ENCODE measurements at places on chromosomes 16 and 17.
A peak's percentile ranks its signal among the peaks of the same experiment; 100 is the strongest.

DNA sequence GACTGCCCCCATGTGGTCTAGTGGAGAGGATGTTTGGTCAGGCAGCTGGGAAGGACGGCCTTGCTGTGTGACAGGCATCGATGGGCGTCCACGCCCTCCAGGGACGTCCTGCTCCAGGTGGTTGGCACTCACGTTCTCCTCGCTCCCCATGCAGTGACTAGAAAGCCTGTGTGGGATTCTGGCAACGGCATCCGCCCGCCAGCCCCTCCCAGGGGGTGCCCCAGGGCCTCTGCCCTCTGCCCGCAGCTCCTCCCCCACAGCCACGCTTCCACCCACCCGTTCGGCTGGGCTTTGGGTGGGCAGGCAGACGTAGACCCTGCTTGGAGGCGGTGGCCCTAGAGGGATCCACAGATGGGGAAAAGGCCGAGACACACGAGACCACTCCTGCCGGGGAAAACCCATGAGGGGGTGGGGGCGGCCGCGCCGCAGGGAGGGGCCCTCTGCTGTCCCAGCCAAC, 4.7 kb upstream of the IL17C start:
- DNase-seq: peak; percentile 74

DNA sequence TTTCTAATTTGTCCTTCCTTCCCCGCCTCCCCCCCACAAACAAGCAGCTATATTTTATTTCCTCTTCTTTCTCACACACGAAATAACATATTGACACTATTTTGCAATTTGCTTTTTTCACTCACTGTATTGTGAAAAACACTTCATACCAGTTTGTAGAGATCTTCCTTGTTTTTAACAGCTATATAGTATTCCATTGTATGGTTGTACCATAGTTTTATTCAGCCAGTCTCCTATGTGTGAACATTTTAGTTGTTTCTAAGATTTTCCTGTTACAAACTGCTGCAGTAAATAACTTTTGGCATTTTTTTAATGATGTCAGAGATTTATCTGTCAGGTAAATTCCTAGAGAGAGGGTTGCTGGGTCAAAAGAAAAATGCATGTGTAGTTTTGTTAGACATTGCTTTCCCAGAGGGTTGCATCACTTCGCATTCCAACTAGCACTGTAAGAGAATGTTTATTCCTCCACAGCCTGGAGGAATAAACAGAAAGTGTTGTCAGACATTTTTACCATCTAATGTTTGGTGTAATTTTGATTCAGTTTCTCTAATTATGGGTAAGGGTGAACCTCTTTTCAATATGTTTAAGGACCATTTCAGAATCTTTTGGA, 101.2 kb downstream of the MRTFB start:
- no peak for DNase-seq

GRCh38 chr17:82317394-82318168, at the start of gene CD7:
Gene CD7 (minus strand): TSS chr17:82317608. CDS start chr17:82317495, 113 bp downstream.
- no peak for DNase-seq

DNA sequence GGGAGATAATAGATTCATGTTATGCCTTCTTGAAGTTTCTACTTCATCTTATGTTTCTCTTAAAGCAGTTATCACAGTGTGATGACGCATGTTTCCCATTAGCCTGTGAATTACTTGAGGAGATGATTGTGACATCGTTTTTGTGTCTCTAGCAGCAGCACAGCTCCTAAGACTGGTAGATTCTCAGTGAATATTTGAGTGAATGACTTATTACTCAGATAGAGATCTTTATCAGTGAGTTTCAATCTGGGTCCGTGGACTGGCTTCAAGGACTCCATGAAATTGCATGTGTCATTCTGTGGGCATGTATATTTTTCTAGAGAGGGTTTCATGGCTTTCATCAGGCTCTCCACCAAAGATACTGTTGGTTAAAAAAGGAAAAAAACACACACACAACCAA, 29.9 kb downstream of the YPEL2 start:
- DNase-seq: no peak

GRCh38 chr16:76114681-76115080, 162.5 kb upstream of the CNTNAP4 start:
- no peak for DNase-seq

DNA sequence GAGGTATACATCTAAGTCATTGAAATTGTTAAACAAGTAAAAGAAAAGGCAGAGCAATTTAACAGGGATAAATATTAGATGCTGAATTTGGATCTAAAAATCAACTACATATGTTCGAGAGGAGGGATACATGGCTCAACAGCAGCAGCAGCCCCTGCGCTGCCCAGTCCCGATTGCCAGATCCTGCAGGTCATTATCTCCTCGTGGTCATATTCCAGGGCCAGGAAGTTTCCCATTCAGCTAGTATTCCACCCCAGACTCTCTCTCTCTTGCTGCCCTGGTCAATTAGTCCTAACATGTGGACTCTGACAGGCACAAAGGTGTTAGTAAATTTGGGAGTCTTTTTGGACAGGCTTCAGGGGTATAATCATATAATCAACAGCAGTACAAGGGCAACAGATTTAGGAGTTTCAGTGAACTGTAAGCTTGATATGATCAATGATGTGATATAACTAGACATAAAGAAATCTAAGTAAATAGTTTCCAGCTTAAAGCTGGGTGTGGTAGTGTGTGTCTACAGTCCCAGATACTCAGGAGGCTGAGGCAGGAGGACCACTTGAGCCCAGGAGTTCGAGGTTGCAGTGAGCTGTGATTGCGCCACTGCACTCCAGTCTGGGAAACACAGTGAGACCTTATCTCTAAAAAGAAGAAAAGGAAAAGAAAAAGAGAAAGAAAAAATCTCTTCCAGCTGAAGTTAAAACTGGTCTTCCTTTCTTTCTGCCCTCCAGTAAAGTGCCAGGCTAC, 96.5 kb upstream of the MED13 start:
- DNase-seq: no peak

DNA sequence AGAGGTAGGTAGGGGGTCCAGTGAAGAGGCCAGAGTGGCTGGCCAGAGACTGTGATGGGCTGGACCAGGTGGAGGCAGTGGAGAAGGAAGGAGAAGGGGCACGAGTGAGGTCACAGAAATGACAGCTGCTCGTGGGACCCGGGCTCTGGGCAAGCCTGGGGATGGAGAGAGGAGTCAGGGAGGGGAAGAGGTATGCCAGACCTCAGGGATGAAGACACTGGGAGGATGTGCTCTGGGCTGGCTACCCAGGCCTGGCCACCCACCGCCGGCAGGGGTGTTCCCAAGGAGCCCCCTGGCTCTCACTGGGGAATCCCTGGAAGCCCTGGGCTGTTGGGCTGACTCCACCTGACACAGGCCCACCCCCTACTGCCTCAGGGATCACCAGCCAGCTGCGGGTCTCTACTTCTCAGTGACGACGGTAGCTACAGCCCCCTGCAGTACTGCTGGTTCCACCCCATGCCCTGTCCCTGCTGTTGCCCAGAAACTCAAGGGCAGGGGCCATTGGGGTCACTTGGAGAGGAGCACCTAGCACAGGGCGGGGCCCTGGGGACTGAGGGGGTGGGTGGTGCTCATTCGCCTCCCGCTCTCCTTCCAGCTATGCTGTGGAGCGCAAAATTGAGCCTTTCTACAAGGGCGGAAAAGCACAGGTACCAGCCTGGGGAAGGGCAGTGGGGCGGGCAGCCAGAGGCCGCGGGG, 1.8 kb downstream of the TBL3 start:
- DNase-seq: no peak

- peak; percentile 58 for DNase-seq
Measured at GRCh38 chr16:56423584-56424403, 1.6 kb downstream of the AMFR start.

- DNase-seq: no peak
Measured at GRCh38 chr17:39609416-39610025, 1.8 kb upstream of the NEUROD2 start.

DNA sequence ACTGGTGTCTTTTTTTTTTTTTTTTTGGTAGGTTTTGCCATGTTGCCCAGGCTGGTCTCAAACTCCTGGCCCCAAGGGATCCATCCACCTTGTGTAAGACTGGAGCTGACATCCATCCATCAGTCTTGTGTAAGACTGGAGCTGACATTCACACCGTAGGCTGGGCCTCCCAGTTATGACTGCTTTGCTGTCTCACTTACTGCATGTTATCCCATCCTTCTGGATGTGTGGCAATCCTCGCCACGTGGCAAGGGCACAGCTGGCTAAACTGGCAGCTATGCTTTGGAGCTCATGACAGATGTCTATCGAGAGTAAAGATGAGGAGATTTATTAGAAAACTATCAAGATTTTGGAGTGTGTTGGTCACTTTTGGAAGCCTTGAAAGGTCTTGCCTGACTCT, 115.1 kb downstream of the ABCA8 start:
- no peak for DNase-seq

DNA sequence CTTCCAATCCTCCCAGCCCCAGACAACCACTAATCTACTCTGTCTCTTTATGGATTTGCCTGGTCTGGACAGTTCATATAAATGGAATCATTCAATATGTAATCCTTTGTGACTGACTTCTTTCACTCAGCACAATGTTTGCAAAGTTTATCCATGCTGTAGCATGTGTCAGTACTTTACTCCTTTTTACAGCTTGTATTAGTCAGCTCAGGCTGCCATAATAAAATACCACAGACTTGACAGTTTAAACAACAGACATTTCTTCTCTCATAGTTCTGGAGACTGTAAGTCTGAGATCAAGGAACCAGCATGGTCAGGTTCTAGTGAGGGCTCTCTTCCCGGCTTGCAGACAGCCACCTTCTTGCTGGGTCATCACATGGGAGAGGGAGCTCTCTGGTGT, 41.3 kb downstream of the GPRC5B start:
- no peak for DNase-seq

GRCh38 chr17:13851889-13852288, 217.4 kb upstream of the COX10 start:
- no peak for DNase-seq

- peak; percentile 77 for DNase-seq
Measured at GRCh38 chr17:57955183-57955931, at the start of gene CUEDC1. Gene CUEDC1 (minus strand): TSS chr17:57955412. CDS start chr17:57885564, 69,848 bp downstream.

GRCh38 chr17:83193336-83194185, 114.2 kb downstream of the METRNL start:
- no peak for DNase-seq

GRCh38 chr16:28106467-28107215, 43.1 kb upstream of the GSG1L start:
- no peak for DNase-seq

DNA sequence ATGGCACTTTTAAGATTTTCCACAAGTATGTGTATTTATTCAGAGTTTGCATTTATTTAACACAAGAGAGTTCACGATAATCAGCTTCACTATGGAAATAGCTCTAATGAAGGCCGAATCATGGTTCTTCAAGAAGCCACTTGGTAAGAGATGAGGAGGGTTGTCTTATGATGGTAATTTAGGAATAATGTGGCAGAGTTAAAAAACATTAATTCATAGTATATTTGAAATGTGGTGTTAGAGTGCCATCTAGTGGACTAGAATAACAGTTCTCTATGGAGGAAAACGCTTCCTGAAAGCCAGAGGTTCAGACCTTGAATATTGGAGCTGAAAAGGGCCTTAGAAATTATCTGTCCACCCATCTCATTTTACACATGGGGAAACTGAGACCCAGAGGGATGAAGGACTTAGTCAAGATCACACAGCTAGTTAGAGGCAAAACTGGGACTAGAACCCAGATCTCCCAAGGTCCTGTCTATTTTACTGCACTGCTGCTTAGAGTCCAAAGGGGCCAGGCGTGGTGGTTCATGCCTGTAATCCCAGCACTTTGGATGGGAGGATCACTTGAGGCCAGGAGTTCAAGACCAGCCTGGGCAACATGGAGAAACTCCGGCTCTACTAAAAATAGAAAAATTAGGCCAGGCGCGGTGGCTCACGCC, 33.8 kb upstream of the KPNB1 start:
- DNase-seq: peak; percentile 45

DNA sequence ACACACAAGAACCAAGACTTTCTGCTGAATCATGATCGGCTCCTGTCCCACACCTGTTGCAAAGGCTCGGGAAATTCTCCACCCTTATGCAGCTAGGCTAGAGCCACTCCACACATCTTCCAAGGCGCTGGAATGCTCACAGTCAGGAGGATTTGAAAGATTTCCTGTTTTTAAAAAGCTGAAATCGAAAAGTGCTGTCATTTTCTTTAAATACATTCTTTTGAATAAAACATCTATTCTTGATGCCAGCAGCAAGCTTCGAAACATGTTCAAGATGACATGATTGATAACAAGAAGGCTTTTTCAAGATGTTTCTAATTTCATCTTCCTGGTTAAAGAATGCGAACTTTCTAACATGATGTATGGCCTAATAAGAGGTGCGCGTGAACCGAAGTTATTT, 219.7 kb upstream of the CDH5 start:
- no peak for DNase-seq

GRCh38 chr17:4163951-4164350, 21.0 kb downstream of the CYB5D2 start:
- DNase-seq: no peak

- no peak for DNase-seq
Measured at GRCh38 chr17:54898576-54898975, 2.1 kb upstream of the TOM1L1 start.

GRCh38 chr17:47980541-47980940, 9.6 kb downstream of the CDK5RAP3 start:
- DNase-seq: no peak

DNA sequence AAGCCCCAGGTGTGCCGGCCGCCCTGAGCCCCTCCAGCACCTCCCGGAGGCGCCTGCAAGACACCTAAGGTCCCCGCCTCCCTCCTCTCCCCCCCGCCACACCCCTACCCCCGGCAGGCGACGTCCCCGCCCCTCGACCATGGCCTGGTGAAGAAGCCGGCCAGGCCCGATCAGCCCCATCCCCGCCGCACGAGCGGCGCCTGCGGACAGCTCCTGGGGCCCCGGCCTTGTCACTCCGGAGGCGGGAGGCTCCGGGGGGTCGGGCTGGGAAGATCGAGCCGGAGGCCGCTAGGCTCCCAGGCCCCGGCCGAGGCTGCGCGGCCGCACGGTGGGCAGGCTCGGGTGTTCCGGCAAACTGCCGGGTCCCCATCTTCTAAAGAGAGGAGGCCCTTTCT, 405 bp upstream of the ACE start:
- no peak for DNase-seq

- DNase-seq: no peak
Measured at GRCh38 chr17:44084131-44084538, 13.6 kb downstream of the G6PC3 start.

GRCh38 chr16:19116711-19117449, 3.1 kb downstream of the ITPRIPL2 start:
- no peak for DNase-seq

DNA sequence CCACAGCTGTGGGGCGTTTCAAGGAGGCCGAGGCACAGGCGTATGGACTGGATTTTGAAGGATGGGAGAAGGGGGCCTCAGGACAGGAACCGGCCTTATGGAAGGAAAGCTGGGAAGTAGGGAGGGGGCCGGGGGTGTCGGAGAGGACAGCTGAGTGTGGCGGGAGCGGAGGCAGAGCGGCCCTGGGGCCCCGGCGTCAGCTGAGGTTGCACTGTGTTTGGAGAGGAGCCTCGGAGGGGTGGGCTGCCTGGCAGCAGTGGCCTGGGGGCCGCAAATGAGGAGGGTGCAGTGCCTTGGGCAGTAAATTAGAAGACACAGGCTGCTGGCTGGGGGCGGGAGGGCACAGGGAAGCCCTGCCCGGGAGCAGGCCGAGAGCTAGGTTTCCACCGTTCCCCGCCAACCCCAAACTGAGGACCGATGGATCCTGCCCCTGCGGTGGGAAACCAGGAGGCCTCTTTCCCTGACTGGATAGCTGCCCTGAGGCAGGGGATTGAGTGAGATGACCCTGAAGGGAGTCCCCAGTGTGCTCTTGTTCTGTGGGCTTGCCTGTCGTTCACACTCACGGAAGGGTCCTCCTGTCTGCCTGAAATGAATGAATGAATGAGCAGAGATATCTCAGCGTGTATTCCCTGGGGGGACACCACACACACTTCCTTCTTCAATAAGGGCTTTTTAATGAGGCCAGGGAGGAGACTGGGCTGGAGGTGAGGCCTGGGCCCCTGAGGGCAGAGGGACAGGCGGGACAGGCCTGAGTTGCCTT, 18.4 kb downstream of the FOXJ1 start:
- DNase-seq: no peak
